ENCODE measurements at places on chromosomes 6 and 20.

DNA sequence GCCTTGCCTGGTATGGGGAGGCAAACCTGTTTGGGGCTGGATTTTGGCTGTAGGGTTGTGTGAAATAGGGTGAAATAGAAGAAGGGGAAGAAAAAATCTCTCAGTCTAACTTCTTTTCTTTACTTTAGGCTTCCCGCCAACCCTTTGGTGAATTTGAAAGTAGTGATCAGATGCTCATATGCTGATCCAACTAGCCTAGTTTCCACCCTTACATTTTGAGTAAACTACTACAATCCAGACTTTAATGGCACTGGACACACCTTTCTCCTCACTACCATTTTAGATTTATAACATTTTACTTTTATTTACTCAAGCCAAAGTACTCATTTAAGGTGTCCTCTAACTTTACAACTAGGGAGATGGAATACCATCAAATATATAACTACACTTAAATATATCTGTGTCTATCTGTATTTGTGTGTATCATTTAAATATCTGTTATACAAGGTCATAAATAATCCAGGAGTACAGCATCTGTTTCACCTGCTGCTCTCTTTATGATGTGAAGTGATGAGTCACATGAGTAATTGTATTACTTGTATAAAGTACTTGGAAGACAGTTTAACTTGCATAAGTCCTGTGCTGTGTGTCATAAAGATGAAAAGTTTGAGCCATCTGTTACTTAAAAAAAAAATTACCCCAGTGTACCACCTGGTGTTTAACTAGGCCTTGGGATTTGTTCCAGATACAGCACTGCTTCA lies 172.1 kb downstream of the CDKAL1 start:
- DNase-seq, result no peak

DNA sequence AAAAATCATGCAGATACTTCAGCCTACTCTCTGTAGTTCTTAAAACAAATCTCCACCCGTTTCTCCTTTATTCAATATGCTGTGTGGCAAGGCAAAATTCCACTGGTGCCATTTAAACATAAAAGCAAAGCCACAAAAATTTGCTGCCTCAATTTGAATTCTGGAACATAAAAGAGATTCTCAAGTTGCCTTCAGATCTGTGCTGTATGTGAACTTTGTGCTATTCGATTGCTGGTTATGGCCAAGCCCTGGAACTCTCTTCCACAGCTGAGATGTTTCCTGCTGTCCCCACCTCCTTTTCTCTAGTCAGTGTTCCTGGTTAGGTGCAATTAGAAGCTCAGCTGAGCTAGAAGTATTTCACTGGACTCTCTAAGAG lies 395.3 kb upstream of the BTBD3 start:
- DNase-seq, result no peak

GRCh38 chr6:17536586-17536985 lies 63.5 kb upstream of the FAM8A1 start:
- no peak for DNase-seq

- DNase-seq, result no peak
Measured at GRCh38 chr6:100427452-100427851, 37.3 kb downstream of the SIM1 start.

- DNase-seq, result no peak
Measured at GRCh38 chr6:74277777-74278186, 581.8 kb downstream of the CD109 start.

GRCh38 chr6:107730106-107730505 lies 94.0 kb downstream of the SCML4 start:
- DNase-seq, result peak; percentile 46

GRCh38 chr20:8515810-8516435 lies 383.9 kb downstream of the PLCB1 start:
- DNase-seq, result no peak

- no peak for DNase-seq
Measured at GRCh38 chr6:108549741-108550140, 11.0 kb upstream of the FOXO3 start.

- DNase-seq, result no peak
Measured at GRCh38 chr6:134979142-134979541, 29.2 kb upstream of the ALDH8A1 start.

GRCh38 chr6:43243664-43244321 lies 512 bp downstream of the TTBK1 start:
- DNase-seq, result no peak

DNA sequence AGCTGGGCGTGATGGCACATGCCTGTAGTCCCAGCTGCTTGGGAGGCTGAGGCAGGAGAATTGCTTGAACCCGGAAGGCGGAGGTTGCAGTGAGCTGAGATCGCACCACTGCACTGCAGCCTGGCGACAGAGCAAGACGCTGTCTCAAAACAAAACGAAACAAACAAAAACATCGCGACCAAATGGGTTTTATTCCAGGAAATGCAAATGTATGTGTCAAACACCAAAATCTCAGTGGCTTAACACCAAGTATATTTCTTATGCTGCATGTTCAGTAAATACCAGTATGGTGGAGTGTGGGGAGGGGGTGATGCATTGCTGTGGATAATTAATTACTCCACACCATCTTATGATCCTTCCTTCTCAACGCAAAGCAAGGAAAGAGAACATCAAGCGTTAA lies 28.1 kb downstream of the ACTR5 start:
- no peak for DNase-seq

DNA sequence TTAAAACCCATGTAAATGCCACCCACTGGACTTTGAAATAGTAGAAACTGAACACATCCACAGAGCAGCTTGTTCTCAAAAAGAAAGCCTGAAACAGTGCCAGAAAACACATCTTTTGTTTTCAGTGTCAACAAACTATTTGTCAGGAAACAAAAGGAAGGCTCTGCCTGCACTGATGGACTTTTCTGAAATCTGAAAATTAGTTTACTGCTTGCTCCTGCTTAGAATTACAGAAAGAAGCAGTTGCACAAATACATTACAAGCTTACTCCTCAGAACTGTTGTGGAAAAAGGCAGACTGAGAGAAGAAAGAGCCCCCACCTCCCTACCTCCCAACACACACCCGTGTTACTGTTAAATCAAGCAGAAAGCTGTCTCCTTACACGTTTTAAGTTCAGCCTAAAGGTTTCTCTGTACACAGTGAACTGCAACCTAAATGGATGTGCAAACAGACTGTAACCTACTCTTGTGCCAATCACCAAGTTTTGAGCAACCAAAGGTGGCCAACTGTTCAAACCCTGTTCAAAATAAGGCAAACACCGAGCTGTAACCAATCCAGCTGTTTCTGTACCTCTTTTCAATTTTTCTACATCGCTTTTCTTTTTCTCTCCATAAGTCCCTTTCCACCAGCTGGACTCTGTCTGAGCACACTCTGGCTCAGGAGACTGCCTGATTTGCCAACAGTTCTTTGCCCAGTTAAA lies 43.7 kb downstream of the FRK start:
- no peak for DNase-seq

GRCh38 chr6:159092631-159093030 lies 47.8 kb upstream of the TAGAP start:
- DNase-seq, result no peak

DNA sequence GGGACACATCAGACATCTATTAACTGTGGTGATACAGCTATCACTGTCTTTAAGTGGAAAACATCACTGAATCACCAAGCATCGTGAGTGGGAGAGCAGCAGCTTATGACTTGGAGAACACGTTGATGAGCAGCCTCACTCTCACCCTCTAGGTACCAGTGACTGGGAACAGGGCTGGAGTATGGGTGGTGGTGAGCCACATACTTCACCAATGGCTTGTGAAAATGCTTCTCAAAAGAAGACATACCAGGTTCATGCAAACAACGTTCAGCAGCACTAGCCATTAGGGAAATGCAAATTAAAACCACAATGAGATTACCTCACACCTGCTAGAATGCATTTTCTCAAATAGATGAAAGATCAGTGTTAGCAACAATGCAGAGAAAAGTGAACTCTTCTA lies 25.3 kb downstream of the SNX5 start:
- DNase-seq, result no peak

GRCh38 chr20:62832951-62833391 lies 16.1 kb downstream of the COL9A3 start:
- no peak for DNase-seq

- no peak for DNase-seq
Measured at GRCh38 chr6:168345266-168345665, 25.7 kb upstream of the DACT2 start.

GRCh38 chr6:77324866-77325265 lies 138.4 kb downstream of the HTR1B start:
- no peak for DNase-seq

GRCh38 chr6:147087641-147088040 lies 116.6 kb upstream of the STXBP5 start:
- DNase-seq, result no peak

- DNase-seq, result no peak
Measured at GRCh38 chr6:129871221-129871620, 10.1 kb upstream of the TMEM244 start.

- no peak for DNase-seq
Measured at GRCh38 chr6:55953335-55953734, 77.9 kb upstream of the BMP5 start.

- DNase-seq, result no peak
Measured at GRCh38 chr6:5813625-5814027, 193.1 kb downstream of the NRN1 start.

DNA sequence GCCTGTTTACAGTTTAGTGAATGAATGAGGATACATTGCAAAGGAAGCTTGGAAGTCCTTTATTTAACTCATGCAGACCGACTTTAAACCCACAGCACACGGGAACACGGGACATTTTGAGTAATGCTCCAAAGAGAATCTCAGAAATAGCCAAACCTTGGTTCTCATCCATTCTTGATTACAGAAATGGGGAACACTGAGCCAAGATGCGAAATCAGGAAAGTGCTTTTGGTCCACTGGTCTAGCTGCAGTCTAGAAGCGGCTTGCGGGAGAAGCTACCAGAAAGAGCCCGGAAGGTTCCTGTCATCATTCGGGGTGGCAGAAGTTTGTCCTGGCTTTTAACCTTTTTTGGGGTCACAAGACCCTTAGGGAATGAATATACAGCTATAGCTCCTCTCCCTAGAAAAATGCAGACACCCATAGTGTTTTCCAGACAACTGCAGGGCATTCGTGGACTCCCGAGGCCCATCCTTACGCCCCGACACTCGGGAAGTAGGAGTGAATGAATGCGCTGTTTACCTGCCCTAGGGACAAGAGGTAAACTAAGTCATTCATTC lies 475 bp upstream of the TMEM181 start:
- DNase-seq, result no peak

DNA sequence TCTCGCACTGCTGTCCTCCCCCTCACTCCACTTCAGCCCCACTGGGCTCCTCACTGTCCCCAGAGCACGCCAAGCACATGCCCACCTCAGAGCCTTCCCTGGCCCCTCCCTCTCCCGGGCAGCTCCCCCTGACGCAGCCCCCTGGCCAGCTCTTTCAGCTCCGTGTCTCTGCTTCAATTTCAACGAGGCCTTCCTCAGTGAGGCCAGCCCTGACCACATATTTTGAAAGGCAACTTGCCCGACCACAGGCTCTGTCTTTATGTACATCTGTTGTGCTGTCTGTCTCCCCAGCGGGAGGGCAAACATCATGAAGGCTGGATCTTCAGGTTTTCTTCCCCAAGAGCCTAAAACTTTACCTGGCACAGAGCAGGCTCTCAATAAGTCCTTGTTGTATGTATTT lies 44.6 kb downstream of the JPH2 start:
- no peak for DNase-seq

GRCh38 chr6:135129136-135129856 lies 51.8 kb upstream of the MYB start:
- no peak for DNase-seq

DNA sequence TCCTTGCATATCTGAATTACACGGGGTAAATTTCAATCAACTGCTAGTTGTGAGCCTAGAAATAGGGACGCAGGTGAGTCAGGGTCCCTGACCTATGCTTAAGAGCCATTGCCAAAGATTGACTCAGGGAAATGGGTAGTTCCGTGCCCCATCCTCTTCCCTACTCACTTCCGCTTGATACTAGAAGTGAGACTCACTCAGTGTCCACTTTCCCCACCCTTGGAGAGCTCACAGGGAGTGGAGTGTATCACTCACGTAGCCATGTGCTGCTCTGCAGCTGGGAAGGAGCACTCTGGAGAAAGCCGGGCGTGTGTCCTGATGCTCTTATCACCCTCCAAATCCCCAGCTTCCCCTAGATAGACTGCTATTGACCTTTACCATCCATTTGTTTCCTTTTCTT lies 543 bp upstream of the MUC22 start:
- no peak for DNase-seq

GRCh38 chr6:136952714-136953260 lies 30.7 kb downstream of the SLC35D3 start:
- DNase-seq, result no peak

DNA sequence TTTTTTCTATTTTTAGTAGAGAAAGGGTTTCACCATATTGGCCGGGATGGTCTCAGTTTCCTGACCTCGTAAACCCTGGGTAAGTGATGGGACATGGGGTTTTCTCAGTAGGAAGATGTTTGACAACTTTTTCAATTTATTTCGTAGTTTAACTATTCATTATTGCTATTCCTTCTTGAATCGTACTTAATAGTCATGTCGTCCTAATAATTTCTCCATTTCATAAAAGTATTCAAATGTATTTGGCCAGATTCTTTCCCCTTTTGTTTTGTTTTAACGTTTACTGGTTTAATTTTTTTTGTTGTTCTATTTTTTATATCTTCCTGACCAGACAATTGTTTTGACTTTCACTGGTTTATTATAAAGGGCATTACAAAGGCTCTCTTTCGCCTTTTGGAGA lies 16.3 kb downstream of the GPX5 start:
- DNase-seq, result no peak

GRCh38 chr6:121925534-121926255 lies 473.8 kb upstream of the HSF2 start:
- DNase-seq, result no peak

GRCh38 chr6:138817799-138818198 lies 21.9 kb downstream of the ECT2L start:
- no peak for DNase-seq

- DNase-seq, result no peak
Measured at GRCh38 chr6:5638666-5639065, 368.1 kb downstream of the NRN1 start.

DNA sequence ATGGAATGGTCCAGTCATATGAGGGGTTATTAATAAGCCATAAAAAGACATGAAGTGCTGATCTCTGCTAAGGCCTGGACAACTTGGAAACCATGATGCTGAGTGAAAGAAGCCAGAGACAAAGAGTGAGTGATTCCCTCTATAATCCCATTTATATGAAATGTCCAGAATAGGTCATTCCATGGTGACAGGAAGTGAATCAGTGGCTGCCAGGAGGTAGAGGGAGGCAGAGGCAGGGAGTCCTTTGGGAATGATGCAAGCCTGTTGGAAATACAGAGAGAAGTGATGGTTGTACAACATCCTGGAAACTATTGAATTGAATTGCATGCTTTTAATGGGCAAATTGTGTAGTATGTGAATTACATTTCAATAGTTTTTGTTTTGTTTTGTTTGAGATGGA lies 26.4 kb downstream of the ANKRD60 start:
- DNase-seq, result no peak

GRCh38 chr6:110517034-110517433 lies 40.6 kb upstream of the SLC22A16 start:
- no peak for DNase-seq

GRCh38 chr6:27553123-27553904 lies 80.4 kb upstream of the ZNF184 start:
- DNase-seq, result no peak

All from activated CD4-positive, alpha-beta T cell treated with anti-CD3 and anti-CD28 coated beads, Interleukin-2, amount 50 U/mL, for 4 hours (primary cell).